Motor neuron (in vitro differentiated cells): ENCODE measurements at places on chromosomes 7 and 10. TPM values are rescaled to one million over a fixed set of nuclear protein-coding genes. Genes with fewer than 3 reads are reported as not detected.

DNA sequence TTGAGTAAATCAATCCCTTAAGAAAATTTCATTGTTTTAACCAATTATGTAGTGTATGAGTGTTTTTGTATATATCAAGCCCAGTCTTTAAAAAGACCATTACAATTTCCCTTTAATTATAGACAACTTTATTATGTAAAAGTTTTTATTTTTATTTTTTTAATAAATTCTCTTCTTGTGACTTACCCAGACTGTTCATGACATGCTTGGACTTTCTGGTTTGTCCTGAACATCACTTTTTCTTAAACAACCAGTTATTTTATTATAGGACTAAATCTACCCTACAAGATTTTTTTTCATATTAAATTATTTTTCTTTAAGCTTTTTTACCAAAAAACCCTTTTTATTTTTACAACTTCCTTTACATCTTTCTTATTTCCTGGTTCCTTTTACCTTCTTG, 410.4 kb downstream of the ATRNL1 start:
- ATAC-seq = no peak

The EEPD1 gene
- total RNA-seq = 14.1 and 18.2 TPM in 2 replicates

The LRMDA gene
- 0.46 TPM in 1 of 2 replicates, not detected in the other for total RNA-seq

GRCh38 chr7:107847168-107847835, 43.7 kb upstream of the DLD start:
- ATAC-seq = no peak

DNA sequence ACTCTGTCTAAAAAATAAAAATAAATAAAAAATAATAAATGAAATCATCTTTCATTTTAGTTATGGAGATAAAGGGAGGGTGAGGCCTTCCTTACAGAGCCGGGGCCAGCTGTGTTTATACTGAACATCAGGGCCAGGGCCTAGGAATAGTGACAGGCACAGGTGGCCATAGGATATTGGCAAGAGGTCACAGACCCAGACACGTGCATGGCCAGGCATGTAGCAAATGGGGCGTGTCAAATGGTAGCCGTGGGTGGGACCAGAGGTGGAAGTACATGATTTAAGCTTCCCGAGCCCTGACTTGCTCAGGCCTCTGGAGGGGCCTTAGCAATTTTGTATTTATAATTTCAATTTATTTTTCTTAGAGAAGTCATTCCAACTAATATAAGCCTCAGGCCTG, 353.0 kb downstream of the ANKRD30A start:
- no peak for ATAC-seq

DNA sequence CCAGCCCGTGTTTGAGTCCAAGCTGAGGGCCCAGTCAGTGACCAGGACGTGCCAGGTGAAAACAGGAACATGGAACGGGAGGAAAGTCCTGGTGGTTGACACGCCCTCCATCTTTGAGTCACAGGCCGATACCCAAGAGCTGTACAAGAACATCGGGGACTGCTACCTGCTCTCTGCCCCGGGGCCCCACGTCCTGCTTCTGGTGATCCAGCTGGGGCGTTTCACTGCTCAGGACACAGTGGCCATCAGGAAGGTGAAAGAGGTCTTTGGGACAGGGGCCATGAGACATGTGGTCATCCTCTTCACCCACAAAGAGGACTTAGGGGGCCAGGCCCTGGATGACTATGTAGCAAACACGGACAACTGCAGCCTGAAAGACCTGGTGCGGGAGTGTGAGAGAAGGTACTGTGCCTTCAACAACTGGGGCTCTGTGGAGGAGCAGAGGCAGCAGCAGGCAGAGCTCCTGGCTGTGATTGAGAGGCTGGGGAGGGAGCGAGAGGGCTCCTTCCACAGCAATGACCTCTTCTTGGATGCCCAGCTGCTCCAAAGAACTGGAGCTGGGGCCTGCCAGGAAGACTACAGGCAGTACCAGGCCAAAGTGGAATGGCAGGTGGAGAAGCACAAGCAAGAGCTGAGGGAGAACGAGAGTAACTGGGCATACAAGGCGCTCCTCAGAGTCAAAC, 5.2 kb downstream of the GIMAP5 start:
- no peak for ATAC-seq

DNA sequence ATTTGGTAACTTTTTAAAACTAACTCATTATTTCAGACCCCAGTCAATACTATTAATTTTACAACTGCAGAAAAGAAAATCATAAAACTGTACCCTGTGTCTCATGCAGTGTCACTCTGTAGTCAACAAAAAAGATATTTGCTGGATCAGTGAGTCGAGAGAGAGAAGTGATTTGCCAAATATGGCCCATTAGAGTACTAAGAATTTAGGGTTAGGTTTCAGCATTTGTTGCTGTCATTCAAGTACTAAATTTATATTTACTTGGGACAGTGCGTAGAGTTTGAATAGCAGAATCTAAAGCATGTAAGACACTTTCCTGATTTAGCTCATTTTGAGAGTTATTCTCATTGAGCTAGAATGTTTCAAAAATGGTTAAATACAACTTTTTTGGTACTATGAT, 38.9 kb downstream of the CACNA2D1 start:
- no peak for ATAC-seq

- no peak for ATAC-seq
These were observed 49.1 kb upstream of the CABCOCO1 start for GRCh38 chr10:61613665-61614064.

DNA sequence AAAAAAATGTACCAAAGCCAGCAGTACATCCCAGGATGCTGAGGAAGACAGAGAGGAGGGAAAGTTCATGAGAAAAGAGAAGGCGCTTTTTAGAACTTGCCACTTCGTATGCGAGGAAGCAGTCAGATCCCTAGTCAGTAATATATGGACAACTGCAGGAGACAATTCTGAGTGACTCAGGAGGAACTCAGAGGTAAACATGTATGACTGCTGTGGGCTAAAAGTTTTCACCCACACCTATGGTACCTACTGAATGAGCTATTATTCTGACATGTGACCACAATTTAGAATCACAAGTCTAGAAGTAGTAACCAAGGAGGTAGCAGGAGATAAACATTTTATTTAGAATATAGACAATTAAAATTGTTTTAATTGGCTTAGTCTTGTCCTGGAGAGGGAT, 126.5 kb downstream of the ICA1 start:
- ATAC-seq = no peak

The GRID1 gene
- total RNA-seq = 5.0 and 5.2 TPM in 2 replicates

The LRIT1 gene
- total RNA-seq = not detected in 2 replicates

GRCh38 chr10:119919826-119920225, 27.3 kb downstream of the SEC23IP start:
- ATAC-seq = no peak

The CCDC136 gene
- total RNA-seq = 99.4 and 203 TPM in 2 replicates
